Activated CD8-positive, alpha-beta memory T cell treated with anti-CD3 and anti-CD28 coated beads, Interleukin-2, amount 10 ng/mL, durations not matched to agents 7 days and 5 days (primary cell): ENCODE measurements at places on chromosomes 2 and 18. TPM values are rescaled to one million over a fixed set of nuclear protein-coding genes. Genes with fewer than 3 reads are reported as not detected.

DNA sequence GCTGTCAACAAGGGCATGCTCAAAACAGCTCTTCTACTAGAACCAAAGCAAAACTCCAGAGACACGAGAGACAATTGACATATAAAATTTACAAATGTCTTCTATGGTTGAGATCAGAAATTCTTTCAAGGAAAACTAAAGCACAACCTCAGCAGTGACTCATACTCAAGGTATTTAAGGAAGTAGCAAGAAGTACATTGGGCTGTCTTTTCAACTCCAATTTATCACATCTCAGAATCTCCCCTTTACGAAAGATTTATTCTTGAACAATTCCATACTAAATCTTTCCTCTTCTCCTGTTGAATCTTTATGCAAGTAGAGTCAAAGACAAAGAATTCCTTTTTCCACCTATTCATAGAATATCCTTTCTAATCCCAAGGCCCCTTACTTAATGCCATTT is 324.0 kb downstream of the IRS1 start:
- no peaks in the 10 kb centered on the region for H3K4me1 ChIP-seq
- H3K27me3 ChIP-seq, result peaks cover 3% of the 10 kb centered on the region
- H3K27ac ChIP-seq, result no peak overlapping the region
- no peak overlapping the region for H3K4me3 ChIP-seq
- no peaks in the 10 kb centered on the region for H3K36me3 ChIP-seq

- DNase-seq, result no peak
- H3K36me3 ChIP-seq, result no peaks in the 10 kb centered on the region
- no peaks in the 10 kb centered on the region for H3K27me3 ChIP-seq
- no peak overlapping the region for H3K27ac ChIP-seq
- H3K4me3 ChIP-seq, result no peak overlapping the region
These were observed 497.8 kb downstream of the EIPR1 start for GRCh38 chr2:2879781-2880180.

GRCh38 chr2:75570024-75570947 is 9.5 kb upstream of the EVA1A start:
- no peaks in the 10 kb centered on the region for H3K36me3 ChIP-seq
- peaks cover 20% of the 10 kb centered on the region for H3K27me3 ChIP-seq
- H3K4me1 ChIP-seq, result peaks cover 2% of the 10 kb centered on the region
- H3K4me3 ChIP-seq, result no peak overlapping the region
- DNase-seq, result no peak

GRCh38 chr18:58670404-58671110 is 708 bp upstream of the MALT1 start:
- H3K4me3 ChIP-seq, result peak overlapping the region; percentile 74
- no peak for DNase-seq
- peaks cover 39% of the 10 kb centered on the region for H3K4me1 ChIP-seq
- peak overlapping the region; percentile 74 for H3K27ac ChIP-seq
- peaks cover 8% of the 10 kb centered on the region for H3K27me3 ChIP-seq

GRCh38 chr18:73948497-73948896 is 199.1 kb downstream of the FBXO15 start:
- H3K27me3 ChIP-seq, result no peaks in the 10 kb centered on the region
- H3K36me3 ChIP-seq, result no peaks in the 10 kb centered on the region
- H3K4me3 ChIP-seq, result no peak overlapping the region
- no peak overlapping the region for H3K27ac ChIP-seq
- DNase-seq, result no peak

DNA sequence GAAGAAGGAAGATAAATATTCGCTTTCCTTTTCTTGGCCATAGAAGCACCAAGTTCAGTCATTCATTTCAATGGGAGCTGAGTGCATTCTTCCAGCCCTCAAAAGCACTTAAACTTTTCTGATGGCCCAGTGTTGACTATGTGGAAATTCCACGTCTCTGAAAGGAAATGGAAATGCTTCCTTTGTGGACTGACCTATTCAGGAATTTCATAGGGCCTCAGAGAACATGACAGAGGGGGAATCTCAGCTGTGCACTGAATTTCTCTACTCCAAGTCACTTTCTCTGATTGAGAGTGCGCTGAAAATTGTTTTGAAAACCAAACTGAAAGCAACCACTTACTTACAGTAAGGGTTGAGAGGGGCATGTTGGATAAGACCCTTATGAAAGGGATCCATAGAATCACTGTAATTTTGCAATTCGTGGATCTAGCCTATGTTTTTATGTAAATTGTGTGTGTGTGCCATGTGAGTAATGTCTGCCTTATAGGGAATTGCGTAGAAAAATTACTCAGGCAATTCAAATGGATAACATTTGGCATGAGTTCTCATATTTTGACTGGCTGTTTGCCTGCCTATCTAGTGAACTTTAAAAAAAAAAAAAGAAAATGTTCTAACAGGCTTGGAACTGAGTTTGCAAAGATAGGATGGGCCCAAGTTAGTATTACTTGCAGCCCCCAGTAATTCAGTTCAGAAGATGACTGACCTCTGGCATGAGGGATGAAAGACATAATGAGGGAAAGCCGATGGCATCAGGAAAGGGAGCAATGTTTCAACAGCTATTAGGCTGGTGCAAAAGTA is 437.0 kb downstream of the PTPRM start:
- H3K36me3 ChIP-seq, result no peaks in the 10 kb centered on the region
- H3K4me1 ChIP-seq, result no peaks in the 10 kb centered on the region
- no peaks in the 10 kb centered on the region for H3K27me3 ChIP-seq
- no peak for DNase-seq

DNA sequence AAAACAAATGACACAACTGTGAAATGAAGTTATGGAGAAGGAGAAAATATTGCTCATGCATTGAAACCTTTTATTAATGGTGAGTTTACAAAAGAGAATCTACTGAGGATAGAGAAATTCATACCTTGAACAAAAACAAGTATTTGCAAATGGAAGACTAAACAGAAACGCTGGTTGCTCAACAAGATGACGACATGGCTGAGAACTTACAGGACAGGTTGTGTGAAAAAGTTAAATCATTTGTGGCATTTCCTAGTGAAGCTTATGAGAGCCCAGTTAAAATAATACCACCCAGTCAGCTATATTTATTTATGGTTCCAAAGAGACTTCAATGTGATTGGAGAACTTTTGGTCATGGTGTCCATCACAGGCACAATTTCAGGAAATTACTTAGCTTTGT is 148.6 kb upstream of the PKDCC start:
- no peak for DNase-seq
- H3K4me3 ChIP-seq, result no peak overlapping the region
- H3K27ac ChIP-seq, result no peak overlapping the region
- H3K36me3 ChIP-seq, result no peaks in the 10 kb centered on the region

- H3K27ac ChIP-seq, result peak overlapping the region; percentile 84
- DNase-seq, result no peak
- peaks cover 3% of the 10 kb centered on the region for H3K36me3 ChIP-seq
- H3K27me3 ChIP-seq, result no peaks in the 10 kb centered on the region
- H3K4me3 ChIP-seq, result peak overlapping the region; percentile 76
These were observed 1.1 kb upstream of the B3GNT2 start for GRCh38 chr2:62194558-62195420.

GRCh38 chr2:127615511-127616166 is 30.3 kb upstream of the GPR17 start:
- H3K36me3 ChIP-seq, result no peaks in the 10 kb centered on the region
- no peak overlapping the region for H3K4me3 ChIP-seq
- peaks cover 9% of the 10 kb centered on the region for H3K4me1 ChIP-seq
- peaks cover 48% of the 10 kb centered on the region for H3K27me3 ChIP-seq
- DNase-seq, result no peak

GRCh38 chr2:6878549-6878948 is 972 bp downstream of the RSAD2 start:
- peaks cover 53% of the 10 kb centered on the region for H3K4me1 ChIP-seq
- peak overlapping the region; percentile 89 for H3K4me3 ChIP-seq
- no peaks in the 10 kb centered on the region for H3K27me3 ChIP-seq
- peak overlapping the region; percentile 98 for H3K27ac ChIP-seq
- H3K36me3 ChIP-seq, result peaks cover 77% of the 10 kb centered on the region

GRCh38 chr2:96703021-96703751 is 36.7 kb downstream of the LMAN2L start:
- H3K27ac ChIP-seq, result no peak overlapping the region
- DNase-seq, result no peak
- H3K4me1 ChIP-seq, result no peaks in the 10 kb centered on the region
- peaks cover 6% of the 10 kb centered on the region for H3K36me3 ChIP-seq
- H3K27me3 ChIP-seq, result no peaks in the 10 kb centered on the region

DNA sequence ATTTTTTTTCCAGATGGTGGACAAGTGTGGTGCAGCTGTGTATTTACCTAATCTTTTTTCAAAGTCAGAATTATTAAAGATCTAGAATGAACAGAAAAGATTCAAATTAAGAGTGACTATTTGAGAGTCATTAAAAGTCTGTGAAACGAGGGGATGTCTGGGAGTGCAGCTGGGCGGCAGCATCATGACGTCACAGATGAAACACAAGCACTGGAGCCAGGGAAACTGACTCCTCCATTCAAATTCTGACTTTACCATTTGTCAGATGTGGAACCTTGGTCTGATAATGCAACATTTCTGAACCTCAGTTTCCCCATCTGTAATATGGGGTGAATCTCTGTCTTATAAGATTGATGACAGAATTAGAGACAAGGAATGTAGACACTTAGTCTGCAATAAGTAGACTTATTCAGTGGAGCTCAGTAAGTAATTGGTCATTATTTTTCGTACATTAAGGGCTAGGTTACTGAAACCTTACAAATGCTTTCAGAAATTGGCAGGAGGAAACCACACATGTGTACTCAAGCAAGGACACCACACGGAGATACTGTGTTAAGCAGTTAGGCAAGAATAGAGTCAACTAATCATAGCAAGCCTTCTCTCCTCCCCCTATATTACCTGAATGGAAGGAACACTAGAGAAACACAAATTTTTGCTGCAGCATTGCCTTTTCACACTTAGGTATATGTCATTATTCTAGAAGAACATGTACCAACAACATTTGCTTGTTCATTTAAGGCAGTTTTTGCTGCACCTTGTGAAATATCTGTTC is 27.8 kb upstream of the CXXC1 start:
- H3K4me3 ChIP-seq, result no peak overlapping the region
- H3K27ac ChIP-seq, result no peak overlapping the region
- no peaks in the 10 kb centered on the region for H3K36me3 ChIP-seq

PROKR1 gene
- not detected for total RNA-seq
